ENCODE measurements at places on chromosomes 2 and 18.

GRCh38 chr2:136118819-136119716, 1.1 kb upstream of the CXCR4 start:
- peak; percentile 74 for DNase-seq

- peak; percentile 17 for DNase-seq
These were observed 78.6 kb downstream of the ASB1 start for GRCh38 chr2:238505119-238505891.

DNA sequence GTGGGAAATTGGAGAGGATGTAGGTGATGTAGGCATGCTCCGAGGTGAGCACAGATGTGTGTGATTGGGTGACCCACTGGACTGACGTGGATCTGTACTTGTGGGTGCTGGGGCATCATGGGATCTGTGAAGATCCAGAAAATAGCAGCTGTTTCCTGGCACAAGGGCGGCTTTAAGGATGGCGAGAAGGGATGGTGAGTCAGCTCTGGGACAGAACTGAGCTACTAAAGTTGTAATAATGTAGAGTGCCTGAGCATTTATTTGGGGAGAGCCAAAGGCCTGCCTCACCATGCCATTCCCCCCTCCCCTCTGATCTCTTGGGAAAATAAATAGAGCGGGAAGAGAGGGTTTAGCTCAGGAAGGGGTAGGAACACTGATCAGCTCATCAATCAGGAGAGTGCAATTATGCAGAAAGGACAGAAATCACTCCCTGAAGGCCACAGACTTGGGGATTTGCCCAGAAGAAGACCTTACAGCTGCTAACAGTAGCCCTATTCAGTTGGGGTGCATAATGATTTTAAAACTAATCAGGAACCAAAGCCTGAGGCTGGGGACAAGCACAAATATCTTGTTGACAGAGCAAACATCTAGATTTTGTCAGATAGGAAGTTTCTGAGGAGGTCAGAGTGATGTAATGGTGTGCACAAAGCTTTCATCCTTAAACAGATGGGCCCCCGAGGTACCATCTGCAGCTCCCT, 30.3 kb downstream of the TANC1 start:
- no peak for DNase-seq

GRCh38 chr2:170324640-170325046, 146.7 kb downstream of the MYO3B start:
- no peak for DNase-seq

DNA sequence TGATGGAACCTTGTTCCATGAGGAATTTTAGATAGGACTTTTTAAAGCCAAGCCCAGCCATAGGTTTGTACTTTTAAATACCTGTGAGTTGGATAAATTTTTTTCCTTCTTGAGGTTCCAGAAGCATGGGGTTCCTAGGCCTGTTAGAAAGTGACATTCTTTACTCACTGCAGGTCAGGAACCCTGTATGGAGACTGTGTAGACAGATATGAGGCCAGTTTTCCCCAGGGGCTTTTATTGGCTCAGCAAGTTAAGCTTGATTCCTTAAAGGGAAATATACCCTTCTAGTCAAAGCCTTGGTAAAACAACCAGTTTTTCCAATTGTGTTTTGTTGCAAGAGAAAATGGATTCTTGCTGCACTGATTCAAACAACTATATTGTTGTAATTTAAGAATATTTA, 38.4 kb upstream of the GMCL1 start:
- DNase-seq, result no peak

GRCh38 chr2:207119048-207119447, 46.7 kb downstream of the KLF7 start:
- no peak for DNase-seq

DNA sequence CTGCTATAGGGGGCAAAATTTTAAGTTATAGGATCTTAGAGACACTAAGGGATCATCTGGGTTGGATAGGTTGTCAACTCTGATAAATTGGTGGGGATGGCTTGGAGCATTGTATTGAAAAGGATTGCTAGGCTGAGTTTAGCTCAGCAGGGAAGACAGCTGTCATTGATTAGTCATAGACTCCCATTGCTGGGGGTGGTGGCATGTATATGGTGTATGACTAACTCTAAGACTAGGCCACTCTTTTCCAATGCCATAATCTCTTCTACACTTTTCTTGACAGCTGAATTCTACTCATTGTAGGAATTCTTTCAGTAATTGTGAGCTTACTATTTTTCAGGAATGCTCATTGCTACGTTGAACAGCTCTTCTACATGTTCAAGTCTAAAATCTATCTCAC, 81.3 kb upstream of the PELI1 start:
- DNase-seq, result no peak

DNA sequence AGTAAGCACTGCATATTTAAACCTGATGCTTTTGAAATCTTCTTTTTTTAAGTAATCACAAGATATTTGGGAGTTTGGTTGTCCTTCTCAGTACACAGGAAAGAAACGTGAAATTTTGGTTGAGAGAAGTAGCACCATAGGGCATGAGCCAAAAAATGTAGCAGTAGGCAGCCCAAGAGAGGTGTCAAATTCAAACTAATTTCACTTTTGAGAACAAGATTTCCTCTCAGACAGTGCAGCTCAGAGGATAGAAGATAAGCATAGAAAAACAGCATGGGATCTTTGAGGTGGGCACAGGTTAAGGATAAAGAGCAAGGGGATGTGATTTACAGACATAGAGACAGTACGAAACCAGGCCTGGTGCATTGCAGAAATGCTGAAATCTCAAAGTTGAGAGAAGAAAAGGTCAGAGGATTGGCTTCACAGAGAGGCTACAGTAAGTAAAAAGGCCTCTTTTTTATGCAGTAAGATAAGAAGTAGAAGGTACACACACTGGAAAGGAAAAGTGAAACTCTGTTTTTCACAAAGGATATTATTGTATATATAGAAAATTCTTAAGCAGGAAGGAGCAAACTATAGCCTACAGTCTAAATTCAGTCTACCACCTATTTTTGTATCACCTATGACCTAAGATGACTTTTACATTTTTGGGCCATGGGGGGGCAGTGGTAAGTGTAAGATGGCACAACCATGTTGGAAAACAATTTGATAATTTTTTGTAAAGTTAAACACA, 89.8 kb downstream of the PKP4 start:
- no peak for DNase-seq

DNA sequence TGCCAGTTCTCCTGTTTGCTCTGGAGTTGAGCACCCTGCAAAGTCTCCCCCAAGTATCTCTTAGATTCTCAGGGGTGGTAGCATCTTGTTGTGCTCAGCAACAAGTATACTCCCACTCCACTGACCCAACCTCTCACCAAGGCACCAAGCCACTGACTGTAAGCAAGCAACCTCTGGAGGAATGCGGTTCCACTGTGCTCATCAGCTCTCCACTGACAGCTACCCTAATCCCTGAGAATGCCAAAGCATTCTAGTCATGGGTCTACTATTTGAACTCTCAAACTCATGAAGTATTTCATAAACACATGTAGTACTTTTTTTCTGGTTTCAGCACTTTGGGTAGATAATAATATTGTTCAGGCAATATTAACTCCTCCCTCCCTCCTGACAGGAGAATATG, 170.0 kb downstream of the EPHA4 start:
- no peak for DNase-seq

- DNase-seq, result no peak
These were observed 32.7 kb upstream of the ABCA12 start for GRCh38 chr2:215171151-215171550.

DNA sequence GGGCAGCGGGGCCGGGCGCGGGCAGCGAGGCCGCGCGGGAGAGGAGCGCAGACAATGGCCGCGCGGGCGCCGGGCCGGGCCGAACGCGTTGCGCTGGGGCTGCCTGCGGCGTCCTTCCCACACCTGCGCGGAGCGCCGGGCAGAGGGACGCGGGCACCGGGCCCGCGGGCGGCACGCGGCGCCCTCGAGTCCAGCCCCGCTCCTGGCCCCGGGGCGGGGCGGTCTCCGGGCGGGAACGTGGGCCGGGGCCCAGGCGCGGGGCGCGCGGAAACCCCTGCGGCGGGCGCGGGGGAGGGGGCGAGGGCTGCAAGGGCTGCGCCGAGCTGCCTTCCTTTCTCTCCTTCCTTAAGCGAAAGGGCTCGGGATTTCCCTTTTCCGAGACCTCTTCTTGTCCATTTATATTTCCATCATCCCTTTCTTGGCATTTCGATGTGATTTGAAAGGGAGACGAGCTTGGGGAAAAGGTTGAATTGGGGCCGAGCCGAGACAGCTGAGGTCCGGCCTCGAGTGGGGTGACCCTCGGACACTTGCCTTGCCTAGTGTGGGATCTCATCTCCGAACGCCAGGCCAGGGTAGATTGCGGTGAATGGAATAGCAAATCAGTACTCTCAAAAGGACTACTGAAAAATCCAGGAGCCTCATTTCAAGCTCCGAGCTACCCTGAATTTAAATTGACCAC, 676 bp downstream of the KLHL23 start:
- no peak for DNase-seq

DNA sequence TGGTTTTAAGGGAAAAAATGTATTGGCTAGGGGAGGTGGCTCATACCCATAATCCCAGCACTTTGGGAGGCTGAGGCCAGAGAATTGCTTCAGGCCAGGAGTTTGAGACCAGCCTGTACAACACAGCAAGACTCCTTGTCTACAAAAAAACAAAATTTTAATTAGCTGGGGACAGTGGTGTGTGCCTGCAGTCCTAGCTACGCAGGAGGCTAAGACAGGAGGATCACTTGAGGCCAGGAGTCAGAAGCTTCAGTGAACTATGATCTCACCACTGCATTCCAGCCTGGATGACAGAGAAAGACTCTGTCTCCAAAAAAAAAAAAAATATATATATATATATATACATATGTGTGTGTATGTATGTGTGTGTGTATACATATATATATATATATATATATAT, 18.5 kb downstream of the CCDC88A start:
- DNase-seq, result no peak
